Cortex of kidney (tissue), 1 donor: ENCODE measurements at places on chromosomes 7 and 10.

DNA sequence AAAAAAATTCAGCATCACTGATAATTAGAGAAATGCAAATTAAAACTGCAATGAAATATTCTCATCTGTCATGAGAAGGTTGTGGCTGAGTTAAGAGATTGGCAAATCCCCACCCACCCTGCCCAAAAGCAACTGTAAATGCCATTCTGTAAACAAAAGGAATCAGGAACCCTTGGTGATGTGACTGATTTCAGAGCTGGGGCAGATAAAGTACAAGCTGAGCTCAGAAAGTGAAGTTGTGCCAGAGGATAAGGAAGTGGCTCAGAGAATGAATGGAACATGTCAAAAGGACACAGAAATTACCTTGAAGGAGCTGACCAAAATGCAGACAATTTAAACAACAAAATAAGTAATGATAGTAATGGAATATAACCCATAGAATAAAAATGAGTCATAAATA, 32.7 kb upstream of the ARMS2 start:
- no peak for DNase-seq

GRCh38 chr10:102245932-102246251, 560 bp downstream of the GBF1 start:
- no peak for DNase-seq

DNA sequence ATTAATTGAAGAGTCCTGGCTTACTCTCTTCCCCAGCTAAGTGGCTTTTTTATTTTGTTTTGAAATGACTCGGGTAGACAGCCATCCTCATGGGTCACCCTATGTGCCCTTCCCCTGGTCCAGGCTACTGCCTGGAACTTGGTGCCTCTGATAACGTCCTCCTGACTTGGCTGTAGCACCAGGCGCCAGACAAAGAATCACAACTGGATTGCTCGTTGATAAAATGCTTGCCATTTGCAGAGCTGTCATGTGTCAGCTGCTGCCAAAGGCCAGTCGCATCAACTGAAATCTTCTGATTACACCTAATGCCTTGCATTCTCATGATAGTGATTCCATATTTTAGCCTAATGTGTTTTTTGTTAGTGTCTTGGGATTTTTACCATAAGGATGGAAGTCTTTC, 27.4 kb upstream of the ABLIM1 start:
- DNase-seq = no peak

GRCh38 chr7:140209866-140210609, 33.3 kb upstream of the KDM7A start:
- no peak for DNase-seq

DNA sequence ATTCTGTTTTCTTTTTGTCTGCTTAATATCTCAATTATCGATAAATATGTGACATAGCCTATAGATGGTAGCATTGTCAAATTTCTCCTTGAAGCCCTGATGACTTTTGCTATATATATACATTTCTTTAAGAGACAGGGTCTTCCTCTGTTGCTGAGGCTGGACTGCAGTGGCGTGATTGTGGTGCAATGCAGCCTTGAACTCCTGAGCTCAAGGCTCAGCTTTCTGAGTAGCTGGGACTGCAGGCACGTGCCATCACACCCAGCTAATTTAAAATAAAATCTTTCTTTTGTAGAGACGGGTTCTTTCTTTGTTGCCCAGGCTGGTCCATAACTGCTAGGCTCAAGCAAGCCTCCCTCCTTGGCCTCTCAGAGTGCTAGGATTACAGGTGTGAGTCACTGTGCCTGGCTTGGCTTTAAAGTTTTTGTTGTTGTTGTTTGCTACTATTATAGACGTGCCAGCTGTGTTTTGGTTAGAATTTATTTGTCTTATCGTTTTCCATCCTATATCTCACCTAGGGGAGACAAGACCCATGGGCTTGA, 7.0 kb downstream of the UMAD1 start:
- no peak for DNase-seq

GRCh38 chr10:96828609-96829008, 3.5 kb upstream of the LCOR start:
- no peak for DNase-seq

DNA sequence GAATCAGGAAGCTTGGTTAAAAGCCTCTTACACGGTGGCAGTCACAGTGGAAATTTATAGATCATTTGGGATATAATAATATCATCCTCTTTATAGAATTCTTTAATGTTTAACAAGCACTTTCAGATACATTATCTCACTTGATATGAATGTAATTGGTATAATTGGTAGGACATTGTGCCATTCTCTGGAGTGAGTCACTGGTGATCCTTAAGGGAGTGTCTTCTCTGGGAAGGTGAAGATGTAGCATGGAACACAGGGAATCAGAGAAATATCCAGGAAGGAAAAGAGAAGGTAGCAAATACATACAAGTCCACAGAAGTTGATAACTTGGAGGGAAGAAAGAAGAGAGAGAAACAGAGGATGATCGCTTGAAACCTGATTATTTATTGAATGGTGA, 9.8 kb downstream of the PTPRZ1 start:
- DNase-seq = no peak

DNA sequence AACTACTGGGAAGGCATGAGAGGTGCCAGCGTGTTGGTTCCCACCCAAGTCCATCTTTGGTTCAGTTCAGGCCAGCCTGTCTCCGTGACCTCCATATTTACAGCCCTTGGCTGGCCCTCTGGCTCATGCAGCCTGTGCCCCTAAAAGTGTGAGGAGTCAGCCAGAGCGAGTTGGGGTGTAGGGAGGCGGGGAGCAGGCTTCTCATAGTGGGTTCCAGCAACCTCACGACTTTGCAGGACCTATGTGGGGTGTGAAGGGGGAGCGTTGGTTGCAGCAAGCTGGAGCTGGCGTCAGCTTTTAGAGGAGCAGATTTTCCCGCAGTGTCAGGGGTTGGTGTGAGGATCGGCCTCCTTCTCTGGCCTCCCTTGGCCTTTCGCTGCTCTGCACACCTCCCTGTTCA, 9.8 kb downstream of the TSPAN14 start:
- no peak for DNase-seq

- no peak for DNase-seq
Observed at GRCh38 chr10:109665321-109665720, 258.0 kb downstream of the XPNPEP1 start.

GRCh38 chr10:82245906-82246560, 371.0 kb downstream of the NRG3 start:
- no peak for DNase-seq

DNA sequence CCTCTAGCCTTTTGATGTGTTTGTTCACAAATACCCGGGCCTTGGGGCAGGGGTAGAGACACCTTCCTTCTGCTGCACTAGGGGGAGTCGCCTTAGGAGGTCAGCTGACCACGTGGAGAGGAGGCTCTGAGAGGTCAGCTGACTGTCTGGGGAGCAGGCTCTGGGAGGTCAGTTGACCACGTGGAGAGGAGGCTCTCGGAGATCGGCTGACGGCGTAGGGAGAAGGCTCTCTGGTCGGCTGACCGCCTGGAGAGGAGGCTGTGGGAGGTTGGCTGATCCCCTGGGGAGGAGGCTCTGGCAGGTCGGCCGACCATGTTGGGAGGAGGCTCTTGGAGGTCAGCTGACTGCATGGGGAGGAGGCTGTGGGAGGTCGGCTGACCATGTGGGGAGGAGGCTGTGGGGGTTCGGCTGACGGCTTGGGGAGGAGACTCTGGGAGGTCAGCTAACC, 59.6 kb upstream of the LYZL1 start:
- DNase-seq = no peak

DNA sequence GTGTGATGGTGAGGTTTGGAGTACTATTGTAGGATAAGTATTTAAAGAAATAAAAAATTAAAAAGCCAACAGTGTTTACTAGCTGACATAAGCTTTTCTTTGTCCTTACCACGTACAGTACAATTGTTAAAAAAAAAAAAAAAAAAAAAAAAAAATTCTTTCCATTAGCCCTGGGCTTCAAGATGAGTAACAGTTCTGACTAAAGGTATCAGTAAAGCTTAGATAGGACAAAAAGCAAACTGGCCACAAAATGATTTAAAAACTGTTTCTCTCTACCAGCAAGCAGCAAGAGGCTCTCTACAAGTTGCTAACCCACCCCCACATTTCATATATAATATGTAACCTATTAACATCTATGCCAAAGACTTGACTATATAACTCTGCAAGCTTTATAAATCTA, 17.5 kb downstream of the HYCC1 start:
- DNase-seq = no peak

GRCh38 chr10:9636216-9636615, 1381.5 kb upstream of the CELF2 start:
- DNase-seq = no peak

DNA sequence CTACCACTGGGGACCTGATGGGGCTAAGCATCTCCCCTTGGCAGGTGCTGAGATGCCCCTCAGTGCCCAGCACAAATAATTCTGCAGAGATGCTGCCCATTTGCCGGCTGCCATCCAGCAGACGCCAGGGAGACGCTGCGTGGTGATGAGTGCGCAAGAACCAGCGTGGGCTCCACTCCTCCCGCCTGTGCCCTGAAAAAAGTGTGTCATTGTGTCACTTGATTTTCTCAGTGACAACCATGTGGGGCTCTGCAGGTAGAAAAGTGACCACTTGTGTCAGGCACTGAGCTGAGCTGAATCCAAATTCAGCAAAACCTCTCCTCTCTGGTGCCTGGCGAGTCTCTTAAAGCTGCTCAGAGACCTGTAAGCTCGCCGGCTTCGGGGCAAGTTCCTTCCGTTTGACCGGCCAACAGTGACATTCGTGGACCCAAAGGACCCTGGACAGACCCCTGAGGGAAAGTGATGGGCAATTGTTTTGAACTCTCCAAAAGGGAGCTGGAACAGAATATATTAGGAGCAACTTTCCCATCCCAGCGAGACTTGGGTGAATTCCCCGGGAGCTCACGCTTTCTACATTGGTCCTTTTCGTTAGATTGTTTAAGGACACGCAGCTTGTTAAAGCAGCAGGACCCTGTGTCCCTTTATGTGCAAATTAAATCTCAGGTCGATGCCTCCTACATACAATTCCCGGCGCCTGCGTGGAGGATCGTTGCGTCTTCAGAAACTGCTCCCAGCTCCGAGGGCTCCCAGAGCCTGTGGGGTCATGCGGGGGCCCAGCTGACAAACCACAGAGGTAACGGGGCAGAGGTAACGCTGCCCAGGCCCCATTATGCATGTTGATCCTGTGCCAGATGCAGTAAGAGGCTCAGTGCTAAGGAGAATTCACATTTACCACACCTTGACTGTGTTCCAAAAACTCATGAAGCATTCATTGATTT, 332.7 kb downstream of the ADARB2 start:
- DNase-seq = no peak

- no peak for DNase-seq
Observed at GRCh38 chr10:28838908-28839307, 161.6 kb downstream of the BAMBI start.

DNA sequence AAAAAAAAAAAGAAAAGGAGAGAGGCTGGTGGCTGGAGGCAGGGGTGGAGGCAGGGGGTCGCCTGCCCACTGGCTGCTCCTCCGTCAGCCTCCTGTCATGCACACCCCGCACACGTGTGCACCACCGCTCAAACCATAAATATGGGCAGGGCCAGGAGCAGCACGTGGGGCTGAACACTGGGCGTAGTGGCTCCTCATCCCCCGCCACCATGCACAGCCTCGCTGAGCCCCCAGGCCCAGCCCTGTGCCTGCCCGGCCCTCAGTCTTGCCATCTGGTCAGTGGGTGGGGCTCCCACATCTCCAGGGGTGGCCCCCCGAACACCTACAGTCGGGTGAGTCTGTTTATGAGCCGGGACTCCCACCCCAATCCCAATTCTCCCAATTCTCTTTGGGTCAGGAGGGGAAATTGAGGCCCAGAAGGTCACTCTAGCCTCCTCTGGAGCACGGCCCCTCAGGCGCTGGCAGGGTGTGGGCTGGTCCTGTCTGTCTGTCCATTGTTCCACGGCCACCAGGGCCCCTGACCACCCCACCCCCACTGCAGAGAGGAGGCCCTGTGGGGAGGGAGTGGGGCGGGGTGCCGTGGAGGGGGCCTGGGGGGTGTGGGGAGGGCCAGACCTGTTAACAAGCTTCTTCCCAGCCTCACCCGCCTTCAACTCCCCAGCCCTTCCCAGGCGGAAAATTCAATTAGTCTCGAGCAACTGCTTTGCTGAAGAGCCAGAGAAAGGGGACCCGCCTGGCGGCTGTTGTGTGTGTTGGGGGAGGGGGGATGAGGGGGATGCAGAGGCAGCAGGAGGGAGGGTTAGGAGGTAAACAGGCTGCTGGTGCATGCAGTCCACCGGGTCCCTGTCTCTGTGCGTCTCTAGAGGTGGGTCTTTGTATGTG, 19.5 kb upstream of the GRIFIN start:
- DNase-seq = no peak

DNA sequence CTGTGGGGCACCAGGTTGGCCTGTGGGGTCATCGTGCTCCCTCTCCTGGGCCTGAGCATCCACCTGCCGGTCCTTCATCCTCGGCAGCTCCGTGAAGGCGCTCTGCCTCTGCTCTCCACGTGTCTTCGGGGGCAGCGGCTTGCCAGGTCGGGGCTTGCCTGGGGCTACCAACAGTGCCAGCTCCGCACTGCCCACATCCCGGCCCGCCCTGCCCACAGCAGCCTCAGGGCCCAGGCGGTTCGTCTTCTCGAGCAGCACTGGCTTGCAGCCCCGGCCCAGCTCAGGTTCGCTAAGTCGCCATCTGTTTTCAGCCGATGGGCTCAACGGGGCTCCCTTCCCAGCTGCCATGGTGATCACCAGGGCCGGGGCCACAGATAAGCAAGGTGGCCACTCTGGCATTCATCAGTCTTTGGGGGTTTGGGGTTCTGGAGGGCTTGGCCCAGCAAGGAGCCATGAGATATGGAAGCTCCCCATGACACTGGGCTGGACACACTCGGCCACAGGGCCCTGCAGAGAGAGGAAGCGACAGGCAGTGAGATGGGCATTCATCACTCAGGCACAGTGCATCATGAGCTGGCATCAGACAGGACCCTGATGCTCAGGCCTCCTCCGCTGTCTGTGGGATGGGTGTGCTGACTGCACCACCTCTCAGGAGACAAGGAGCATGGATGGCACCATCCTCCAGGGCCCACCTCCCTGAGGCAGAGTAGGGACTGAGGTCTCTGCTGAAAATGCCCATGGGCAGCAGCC, 15.5 kb downstream of the ZNF488 start:
- DNase-seq = no peak

GRCh38 chr10:95445223-95445836, 115.8 kb downstream of the SORBS1 start:
- DNase-seq = no peak

DNA sequence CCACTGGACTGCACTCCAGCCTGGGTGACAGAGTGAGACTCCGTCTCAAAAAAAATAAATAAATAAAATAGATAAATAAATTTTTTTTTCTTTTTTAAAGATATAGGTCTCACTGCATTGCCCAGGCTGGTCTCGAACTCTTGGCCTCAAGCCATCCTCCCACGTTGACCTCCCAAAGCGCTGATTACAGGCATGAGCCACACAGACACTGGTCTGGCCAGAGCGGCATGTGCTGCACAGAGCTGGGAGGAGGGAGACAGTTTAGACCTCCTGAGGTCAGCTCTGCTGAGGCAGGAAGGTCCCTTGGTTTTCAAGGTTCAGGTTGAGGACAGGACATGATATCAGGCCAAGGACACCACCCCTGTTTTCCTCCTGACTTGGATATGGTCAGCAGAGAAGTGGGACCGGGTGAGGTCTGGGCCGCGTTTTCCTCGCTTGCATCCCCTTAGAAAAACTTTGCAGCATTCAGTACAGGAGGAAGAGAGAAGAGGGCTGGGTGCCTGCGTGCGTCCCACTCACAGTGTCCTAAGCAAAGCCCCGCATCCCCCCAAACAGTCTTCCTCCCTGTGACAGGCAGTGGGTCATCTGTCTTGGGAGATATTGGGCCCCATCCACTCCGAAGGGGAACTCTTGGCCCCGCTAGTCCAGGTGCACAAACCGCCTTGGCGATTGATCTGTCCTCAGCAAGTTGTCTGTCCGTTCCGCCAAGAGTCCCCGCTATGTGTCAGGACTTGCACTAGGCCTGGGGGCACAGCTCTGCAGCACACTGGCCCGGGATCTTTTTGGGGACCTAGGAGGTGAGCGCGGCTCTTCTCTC, 56.1 kb downstream of the ZNF727 start:
- DNase-seq = no peak
